Neural crest cell (in vitro differentiated cells): ENCODE measurements at places on chromosomes 7 and 10.

DNA sequence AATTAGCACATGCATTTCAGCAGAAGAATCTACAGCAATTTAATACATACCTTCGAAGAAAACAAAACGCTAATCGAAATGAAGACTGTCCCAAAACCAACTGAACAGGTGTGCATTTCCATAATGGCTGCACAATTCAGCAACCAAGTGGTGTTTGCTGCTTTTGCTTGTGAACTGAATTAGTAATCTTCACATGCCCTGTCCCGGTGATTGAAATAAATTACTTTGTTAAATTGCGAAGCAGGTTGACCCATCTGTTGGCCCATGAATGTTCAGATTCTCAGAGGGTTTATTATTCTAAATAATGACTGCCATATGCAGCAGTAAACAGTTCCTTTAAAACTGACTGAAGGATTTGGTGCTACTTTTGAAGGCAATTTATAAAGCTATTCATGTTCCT lies 445.2 kb upstream of the NFE2L3 start:
- no peak for DNase-seq

DNA sequence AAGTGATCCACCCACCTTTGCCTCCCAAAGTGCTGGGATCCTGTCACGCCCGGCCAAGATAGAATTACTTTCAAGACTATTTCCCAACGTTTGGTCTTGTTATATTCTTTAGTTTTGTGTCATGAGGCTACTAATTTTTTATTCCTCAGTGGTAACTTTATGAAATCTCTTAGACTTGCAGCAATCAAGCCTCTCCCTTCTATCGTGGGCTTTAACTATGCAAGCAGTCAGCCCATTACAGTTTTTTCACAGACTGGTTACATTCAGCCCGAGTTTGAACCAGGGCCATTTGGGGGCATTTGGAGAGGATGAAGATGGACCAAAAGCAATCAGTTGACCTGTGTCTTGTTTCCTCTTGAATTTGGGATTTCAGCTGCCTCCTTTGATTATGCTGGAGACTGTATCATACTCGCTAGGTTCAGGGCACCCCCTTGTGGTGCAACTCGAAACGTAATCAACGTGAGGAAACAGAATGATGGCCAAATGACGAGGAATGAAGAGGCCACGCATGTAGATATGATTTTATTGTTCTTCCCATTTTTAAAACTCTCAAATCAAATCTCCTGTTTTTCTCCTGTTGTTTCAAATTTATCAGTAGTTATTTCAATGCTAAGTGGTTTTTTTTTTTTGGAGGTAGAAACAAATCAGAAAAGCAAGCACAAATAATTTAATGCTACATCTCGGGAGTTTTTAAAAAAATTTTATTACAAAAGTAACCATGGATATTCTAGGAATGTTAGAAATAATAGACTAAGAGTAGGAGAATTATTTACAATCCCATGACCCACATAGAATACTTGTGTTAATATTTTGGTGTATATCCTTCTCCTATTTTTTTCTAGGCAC lies 151.6 kb downstream of the KIAA1217 start:
- peak; percentile 68 for DNase-seq

GRCh38 chr7:74412056-74412455 lies 41.6 kb upstream of the GTF2IRD1 start:
- DNase-seq: no peak

- DNase-seq: no peak
Measured at GRCh38 chr10:7464691-7465090, 53.9 kb upstream of the SFMBT2 start.

DNA sequence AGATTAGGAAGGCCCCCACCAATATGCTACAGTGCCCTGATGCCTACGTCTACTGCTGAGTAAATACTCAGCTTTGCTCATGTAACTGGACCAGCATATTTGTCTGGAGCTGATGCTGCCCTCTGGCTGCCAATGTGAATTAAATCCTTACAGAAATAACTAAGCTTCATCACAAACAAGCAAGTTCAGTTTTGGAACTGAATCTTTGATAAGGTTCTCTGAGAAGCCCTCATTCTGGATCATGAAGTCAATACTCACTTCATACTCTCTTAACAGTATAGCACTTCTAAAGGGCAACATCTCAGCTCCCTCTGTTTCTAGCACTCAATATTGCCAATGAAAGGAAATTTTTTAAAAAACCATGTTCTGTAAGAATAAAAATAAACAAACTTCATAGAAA lies 246.7 kb downstream of the ETV1 start:
- peak; percentile 13 for DNase-seq

DNA sequence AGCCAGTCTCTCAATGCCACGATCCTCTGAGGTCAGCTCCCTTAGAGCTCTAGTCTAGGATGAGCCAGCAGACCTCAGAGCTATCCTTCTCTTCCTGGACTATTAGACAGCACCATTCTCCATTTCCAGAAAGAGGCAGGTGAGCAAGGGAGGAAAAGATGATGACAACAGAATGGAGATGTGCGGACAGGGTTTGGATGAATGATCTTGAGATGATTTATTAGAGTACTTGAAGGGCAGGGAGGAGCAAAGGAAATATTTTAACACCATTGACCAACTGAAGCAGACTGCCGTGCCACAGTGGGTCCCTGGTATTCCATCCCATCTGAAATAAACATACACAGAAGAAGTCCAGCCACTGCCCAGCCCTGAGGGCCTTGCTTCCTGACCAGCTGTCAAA lies 94.3 kb downstream of the CFAP58 start:
- no peak for DNase-seq

GRCh38 chr7:100152404-100152803 lies 3.7 kb downstream of the LAMTOR4 start:
- DNase-seq: no peak

DNA sequence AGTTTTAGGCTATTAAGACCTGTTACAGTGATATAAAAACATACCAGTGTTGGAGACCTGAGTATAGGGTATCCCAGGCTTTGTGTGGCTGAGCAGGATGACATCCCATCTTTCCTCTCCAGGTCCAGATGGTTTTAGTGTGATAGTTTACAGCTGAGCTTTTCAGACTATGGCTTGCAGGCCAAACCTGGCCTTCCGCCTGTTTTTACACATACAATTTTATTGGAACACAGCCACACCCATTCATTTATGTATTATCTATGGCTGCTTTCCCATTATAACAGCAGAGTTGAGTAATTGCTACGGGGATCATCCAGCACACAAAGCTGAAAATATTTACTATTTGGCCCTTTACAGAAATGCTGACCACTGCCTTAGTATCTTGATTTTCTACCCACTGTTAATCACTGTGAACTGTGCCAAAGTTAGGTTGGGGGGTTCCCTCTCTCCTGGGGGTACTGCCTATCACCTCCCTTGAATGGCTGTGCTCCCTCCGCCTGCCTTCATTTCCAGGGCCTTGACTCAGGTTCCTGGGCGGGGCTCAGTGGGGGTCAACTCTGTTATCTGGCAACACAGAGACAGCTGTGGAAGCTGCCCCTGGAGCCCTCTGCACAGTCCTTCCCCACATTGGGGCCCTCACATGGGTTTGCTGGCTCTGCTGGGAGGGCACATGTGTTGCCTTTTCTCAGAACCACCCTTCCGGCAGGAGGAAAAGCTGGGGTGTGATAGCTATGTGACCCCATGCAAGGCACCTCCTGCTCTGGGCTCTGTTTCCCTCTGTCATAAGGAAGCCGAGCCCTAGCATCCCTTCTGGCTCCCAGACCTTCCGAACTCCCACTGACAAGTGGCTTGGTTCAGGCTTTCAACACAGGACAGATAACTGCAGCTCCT lies 40.3 kb upstream of the SH2D4B start:
- DNase-seq: no peak

- peak; percentile 86 for DNase-seq
Measured at GRCh38 chr7:129218514-129219062, 6.2 kb upstream of the AHCYL2 start.

GRCh38 chr10:26832960-26833359 lies 27.8 kb downstream of the ABI1 start:
- DNase-seq: no peak

GRCh38 chr10:24981161-24981710 lies 28.8 kb upstream of the PRTFDC1 start:
- DNase-seq: no peak

- no peak for DNase-seq
Measured at GRCh38 chr10:42973870-42974692, 102.8 kb upstream of the RET start.

GRCh38 chr7:128067983-128068382 lies 36.7 kb upstream of the LRRC4 start:
- no peak for DNase-seq

DNA sequence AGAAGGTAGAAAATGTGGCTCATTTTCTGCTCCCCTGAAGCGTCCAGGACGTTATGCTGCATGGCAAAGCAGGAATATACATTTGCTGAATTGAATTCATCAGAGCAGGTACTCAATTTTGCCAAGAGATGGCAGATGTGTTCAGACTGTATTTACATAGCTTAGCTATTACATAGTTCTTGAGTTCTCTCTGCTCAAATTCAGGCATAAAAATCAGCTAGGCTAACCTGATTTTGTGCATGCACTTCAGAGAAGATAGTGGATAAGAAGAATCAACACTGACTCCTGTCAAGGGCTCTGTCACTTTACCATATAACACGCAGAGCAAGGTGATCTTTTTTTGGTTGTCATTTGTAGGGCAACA lies 209.2 kb upstream of the FAM3C start:
- no peak for DNase-seq

GRCh38 chr7:105871142-105871541 lies 5.3 kb downstream of the ATXN7L1 start:
- DNase-seq: no peak

DNA sequence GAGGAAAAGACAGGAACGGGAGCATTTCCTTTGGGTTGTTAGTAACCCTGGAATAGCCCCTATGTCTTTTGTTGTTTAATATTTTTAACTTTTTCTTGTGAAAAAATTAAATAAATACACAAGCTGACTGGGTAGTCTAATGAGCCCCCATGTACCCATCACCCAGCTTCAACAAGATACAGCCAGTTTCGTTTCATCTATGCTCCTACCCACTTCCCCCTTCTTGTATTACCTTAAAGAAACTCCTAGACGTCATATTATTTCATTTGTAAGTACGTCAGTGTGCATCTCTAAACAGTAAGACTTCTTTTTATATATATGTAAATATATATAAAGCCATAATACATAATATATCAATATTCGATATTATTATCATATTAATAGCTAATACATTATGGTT lies 42.8 kb upstream of the NUB1 start:
- DNase-seq: no peak

DNA sequence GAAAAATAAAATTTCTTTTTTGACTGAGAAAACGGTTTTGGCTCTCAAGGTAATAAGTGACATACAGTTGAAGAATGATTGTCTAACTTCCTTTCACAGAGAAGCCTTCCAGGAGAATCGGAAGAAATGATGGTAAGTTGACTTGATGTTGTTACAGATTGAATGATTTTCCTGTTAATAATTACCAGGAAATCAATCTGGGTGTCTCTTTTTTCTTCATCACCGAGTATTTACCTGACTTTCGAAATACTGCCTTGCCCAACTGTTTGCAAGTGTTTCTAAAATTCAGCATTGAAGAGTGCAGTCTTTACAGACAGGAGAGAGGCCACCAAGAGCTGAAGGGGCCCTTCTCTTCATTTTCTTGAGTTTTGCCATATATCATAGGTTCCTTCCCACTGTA lies 4.0 kb downstream of the ITIH2 start:
- DNase-seq: no peak

- DNase-seq: no peak
Measured at GRCh38 chr10:71065659-71066058, 146.7 kb upstream of the UNC5B start.
